NCI-H2081 treated with DMSO at 0.1 percent for 48 hours (cell line): ENCODE measurements at places on chromosomes 2 and 18.

DNA sequence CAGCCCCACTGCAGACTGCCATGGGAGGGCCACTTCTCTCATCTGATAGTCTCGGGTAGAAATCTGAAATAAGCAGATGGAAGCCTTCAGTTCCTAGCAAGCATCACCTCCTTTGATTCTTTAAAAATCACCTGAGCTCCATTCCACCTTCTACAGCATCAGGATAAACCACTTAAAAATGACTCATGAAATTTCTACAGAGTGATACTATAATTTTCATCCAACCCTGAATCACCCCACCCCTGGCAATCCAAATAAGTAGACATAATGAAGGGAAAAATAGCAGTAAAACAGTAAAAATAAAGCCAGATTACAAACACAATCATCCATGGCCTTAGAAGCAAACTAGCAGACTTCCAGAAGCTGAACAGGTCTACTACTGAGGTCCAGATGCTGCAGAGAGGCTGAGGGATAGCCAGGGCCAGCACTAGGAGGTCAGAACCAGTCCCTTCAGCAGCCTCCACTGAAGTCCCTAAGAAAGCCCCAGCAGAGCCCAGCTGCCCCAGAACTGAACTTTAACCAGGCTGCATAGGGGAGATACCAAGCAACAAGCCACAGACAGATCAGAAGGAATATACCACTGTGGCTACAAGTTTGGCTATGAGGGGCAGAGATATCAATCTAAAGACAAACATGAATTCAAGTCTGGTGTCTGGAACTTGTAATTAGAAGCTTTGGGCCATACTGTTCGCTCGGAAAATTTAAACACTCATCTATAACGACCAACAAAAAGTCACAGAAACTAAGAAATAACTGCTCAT lies 54.7 kb upstream of the RNU4ATAC start:
- no peak for DNase-seq

- DNase-seq, result no peak
Observed at GRCh38 chr2:195337597-195337996, 319.4 kb upstream of the SLC39A10 start.

DNA sequence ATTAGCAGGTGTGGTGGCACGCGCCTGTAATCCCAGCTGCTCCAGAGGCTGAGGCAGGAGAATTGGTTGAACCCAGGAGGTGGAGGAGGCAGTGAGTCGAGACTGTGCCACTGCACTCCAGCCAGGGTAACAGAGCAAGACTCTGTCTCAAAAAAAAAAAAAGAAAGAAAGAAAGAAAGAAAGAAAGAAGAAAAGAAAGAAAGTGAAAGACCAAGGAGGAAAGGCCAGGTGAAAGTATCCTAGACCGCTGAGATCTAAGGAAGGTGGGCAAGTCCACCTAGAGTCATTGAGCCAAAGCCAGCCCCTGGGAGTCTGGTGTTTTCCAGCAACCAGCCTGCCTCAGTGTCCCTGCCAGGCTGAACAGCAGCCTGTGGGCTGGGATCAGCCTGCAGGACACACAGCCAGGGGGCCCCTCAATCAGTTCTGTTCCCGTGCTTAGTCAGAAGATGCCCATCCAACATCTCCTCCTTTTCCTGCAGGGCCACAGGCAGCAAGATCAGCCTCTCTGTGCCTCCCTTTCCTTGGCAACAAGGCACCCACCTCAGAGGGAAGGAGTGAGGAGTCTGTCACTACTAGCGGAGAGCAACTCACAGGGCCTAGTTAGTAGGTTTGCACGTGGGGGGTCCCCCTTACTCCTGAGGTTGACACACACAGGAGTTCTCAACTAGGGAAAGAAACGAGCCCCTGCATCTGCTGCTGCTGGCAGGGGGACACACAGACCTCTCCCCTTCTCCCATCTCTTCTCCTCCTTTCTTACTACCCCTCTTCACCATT lies 64.1 kb downstream of the SMAD7 start:
- DNase-seq, result no peak

- DNase-seq, result no peak
Observed at GRCh38 chr18:34196256-34196655, 28.5 kb downstream of the NOL4 start.

DNA sequence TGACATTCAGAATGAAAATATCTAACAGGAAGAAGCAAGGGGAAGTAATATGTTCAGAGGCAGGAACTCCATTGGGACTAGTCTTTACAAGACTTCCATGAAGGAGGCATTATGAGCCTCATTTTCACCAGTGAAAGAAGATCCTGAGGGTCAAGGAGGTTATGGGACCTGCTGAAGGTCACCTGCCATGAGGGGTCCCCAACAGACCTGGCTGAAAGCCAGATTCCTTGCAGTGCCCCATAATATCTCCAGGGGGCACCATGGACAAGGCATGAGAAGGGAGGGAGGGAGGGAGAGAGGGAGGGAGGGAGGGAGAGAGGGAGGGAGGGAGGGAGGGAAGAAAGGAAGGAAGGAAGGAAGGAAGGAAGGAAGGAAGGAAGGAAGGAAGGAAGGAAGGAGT lies 27.9 kb downstream of the XDH start:
- no peak for DNase-seq

DNA sequence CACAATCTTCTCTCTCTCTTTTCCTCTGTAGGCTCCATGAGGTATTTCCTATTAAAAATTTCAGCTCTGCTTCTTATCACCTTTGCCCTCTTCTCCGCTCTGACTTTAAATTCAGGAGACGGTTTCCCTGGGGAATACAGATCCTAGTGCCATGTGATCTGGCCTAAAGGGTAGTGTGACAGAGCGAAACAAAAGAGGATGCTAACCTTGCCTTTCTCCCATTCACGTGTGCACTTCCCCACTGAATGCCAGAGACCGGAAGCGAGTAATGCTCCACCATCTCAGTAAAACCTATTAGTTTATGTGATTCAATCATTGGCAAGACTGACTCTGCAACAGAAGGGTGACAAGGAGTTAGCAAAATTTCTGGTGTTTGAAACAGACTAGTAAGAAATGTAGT lies 358.3 kb downstream of the ZNF521 start:
- DNase-seq, result no peak

GRCh38 chr2:231387904-231388724 lies 7.4 kb upstream of the B3GNT7 start:
- no peak for DNase-seq

GRCh38 chr2:100615886-100616285 lies 53.1 kb downstream of the PDCL3 start:
- DNase-seq, result no peak

- DNase-seq, result no peak
Observed at GRCh38 chr2:83022631-83023210, 1436.4 kb downstream of the SUCLG1 start.

- no peak for DNase-seq
Observed at GRCh38 chr18:63962137-63962536, 7.7 kb upstream of the SERPINB8 start.

- no peak for DNase-seq
Observed at GRCh38 chr2:98445177-98445682, 572 bp downstream of the INPP4A start.

GRCh38 chr2:178250429-178250828 lies 56.1 kb downstream of the OSBPL6 start:
- no peak for DNase-seq

- DNase-seq, result no peak
Observed at GRCh38 chr2:128260239-128261138, 58.2 kb downstream of the HS6ST1 start.

GRCh38 chr2:192437653-192438052 lies 242.9 kb upstream of the TMEFF2 start:
- DNase-seq, result no peak

GRCh38 chr2:239970004-239970623 lies 55.0 kb downstream of the NDUFA10 start:
- no peak for DNase-seq

DNA sequence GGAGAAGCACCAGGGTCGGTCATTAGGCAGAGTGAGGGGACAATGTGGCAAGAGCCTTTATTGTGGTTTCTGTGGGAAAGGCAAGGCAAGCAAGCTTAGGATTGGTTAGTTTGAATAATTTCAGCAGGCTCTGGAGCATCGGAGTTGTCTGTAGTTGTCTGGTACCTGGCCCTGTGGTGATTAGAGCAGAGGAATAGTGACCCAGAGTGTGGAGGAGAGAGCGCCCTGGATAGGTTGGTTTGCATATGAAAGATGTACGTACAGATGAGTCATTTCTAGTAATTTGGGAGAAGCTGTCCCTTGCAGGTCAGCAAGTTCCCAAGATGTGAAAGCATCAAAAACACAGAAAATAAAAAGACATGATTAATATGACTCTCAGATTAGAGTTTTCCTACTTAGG lies 383.1 kb upstream of the MEX3C start:
- DNase-seq, result no peak

DNA sequence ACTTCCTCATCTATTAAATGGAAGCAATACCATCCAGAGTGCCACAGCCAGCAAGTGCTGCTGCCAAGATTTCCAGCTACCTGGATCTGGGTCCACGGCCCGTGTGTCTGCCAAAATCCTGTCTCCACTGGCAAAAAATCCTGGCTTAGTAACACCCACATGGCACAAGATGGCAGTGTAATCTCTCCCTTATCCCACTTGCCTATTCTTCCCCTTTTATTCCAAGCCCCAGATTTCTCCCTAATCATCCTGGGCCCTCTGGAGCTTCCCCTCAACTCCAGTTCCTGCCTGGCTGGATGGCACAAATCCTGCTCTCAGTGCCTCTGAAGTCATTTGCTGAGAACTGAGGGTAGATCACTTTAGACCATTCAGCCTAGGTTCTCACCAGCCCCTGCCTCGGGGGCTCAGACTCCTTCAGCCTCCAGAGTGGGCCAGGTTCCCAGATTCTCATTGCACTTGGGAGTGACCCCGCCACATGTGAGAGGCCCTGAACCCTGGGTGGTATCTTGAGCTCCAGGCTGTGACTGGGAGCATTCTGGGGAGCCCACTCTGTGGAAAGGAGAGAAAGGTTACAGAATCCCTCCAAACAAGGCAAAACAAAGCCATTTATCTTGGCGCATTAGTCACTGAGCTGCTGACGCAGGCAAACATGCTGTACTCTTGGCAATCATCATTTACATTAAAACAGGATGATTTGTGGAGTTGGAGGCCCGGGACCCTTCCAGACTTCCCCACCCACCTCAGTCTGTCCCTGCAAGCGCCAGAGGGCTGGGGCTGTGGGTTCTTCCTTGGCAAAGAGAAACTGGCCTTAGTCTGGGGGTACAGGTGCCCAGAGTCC lies 325.8 kb downstream of the DYSF start:
- DNase-seq, result no peak

DNA sequence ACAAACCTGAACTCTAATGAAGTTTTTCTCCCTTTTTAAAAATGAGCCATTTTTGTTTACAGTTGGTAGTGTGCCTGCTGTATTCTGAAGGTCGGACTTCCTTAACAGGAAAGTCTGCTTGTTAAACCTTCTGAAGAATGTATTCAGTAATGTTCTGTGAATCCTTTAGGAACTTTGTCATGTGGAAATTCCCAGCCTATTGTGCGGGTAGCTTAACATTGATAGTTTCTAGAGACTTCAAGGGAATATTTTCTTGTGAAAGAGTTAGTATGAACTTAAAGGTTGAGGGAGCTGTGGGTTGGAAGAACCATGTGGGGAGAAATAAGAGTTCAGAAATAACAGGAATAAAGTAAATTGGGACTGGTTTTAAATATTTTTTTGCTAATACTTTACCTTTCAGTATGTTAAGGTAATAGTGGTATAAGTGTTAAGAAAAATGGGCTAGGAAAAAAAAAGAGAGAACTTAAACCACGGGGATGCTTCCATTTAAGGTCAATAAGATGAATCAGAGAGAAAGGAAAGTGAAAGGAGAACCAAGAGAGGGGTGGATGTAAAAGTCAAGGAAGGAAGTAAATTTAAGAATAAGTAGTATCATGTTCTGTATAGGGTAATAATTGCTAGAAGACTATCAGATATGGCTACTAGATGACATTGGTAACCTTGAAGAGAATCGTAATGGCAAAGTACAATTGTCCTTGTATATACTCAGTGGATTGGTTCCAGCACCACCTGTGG lies 90.5 kb downstream of the PMS1 start:
- DNase-seq, result no peak

DNA sequence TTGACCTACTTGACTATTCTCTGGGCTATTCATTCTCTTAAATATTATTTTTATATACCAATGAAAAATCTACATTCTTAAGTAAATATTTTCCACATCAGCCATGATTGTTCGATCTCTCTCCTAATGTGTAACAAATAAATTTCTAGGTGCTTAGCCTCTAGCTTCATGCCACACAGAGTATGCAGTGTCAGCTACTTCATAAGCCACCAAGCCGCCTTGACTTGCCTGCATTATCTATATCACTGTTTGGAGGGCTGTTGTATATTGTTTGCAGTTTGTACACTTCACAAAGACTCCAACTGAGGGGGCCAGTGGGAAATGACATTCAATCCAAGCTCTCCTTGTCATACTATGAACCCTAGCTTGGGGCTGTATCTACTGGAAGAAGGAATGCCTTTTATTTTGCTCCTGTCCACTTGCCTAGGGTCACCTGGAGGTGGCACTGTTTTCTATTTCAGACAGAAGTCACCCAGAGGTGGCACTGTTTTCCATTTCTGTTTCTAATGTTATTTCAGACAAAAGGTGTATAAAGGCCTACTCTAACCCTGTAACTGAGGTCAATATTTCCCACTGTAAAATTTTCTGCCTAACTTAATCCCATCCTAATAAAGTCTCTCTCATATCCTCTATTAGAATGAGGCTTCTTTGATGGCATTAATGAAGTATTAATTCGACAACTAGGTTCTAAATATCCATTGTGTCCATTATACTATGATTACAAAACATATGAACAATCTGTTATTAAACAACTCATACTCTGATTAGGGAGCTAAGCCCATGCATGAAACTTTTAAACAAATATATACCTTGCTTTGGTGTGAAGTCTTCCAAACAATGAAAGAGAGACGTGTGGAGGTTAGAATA lies 36.4 kb downstream of the COL5A2 start:
- DNase-seq, result no peak

DNA sequence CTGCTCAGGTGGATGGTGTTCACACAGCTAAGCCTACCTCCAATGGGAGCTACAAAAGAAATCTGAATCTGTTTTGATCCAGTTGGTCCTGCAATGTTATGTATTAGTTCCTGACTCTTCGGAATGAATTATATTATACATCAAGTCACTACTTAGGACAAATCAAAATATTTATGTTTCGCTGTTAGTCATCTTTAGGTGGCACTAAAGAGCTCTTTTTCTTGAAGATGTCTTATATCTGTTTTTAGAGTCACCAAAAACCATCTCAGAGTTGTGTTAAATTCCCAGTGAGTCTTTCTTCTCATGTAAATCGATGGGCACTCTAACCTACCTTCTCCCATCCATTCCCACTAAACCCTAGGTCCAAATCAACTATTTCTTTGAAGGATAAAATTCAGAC lies 2.2 kb downstream of the DNER start:
- DNase-seq, result no peak

GRCh38 chr2:185147361-185147760 lies 549.0 kb downstream of the ZNF804A start:
- DNase-seq, result no peak

DNA sequence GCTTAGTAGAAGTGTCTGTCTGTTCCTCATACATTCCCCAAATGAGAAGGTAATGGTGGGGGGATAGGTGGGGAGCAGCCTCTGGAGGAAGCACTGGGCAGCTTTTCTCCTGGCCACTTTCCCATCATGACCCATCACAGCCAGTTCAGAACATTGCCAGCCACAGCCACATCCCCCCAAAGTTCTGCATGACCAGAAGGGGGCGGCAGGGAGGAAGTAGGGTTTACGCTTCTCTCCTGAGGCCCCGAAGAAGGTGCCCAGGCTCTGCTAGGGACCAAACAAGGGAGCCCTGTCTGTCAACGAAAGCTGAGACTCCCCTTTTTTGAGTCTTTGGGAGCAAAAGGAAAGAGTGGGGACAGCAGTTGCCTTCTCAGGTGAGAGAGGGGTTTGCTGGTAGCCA lies 7.7 kb downstream of the IGFBP5 start:
- no peak for DNase-seq

- DNase-seq, result no peak
Observed at GRCh38 chr2:107681936-107682335, 144.8 kb upstream of the RGPD4 start.

GRCh38 chr2:176650104-176650837 lies 381.0 kb downstream of the MTX2 start:
- no peak for DNase-seq
